ENCODE measurements at places on chromosomes 7 and 10. TPM values are rescaled to one million over a fixed set of nuclear protein-coding genes. Genes with fewer than 3 reads are reported as not detected.

The WEE2 gene
- 0.60 TPM for polyA plus RNA-seq

GRCh38 chr10:108427146-108427545, 1262.6 kb upstream of the SORCS1 start:
- DNase-seq = peak; percentile 11

DNA sequence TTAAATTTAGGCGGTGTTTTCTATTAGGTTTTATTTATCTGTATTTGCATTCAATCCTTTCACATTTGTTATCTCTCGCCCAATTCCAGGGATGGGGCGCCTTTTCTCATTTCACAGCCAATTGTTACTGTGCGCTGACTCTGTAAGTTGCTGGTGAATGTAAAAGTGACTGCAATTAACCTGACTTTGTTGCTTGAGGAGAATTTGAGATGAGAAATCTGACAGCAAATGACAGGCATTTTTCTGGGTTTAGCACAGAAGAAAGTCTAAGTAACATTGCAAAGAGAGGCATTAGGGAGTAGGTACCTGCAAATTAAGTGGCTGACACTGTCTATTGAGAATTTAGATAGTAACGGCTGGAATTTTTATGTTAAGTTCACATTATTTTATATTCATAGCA, 16.6 kb downstream of the FOXP2 start:
- no peak for DNase-seq

- DNase-seq = no peak
Measured at GRCh38 chr10:117928741-117929140, 118.0 kb downstream of the RAB11FIP2 start.

GRCh38 chr7:5481241-5482019, 57.8 kb upstream of the TNRC18 start:
- no peak for DNase-seq

The PLEKHS1 gene
- polyA plus RNA-seq = 0.06 TPM

DNA sequence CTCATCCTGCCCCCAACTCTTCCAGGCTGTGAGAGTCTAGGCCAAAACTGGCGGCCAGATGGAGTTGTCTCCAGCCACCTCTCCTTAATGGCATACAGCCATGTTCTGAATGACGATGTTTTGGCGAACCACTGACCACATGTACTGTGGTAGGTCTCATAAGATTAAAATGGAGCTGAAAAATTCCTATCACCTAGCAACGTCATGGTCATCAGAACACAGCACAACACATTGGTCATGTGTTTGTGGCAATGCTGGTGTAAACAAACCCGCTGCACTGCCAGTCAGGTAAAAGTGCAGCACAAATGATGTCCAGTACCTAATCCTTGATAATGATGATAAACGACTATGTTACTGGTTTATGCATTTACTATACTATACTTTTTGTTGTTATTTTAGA, 290.0 kb upstream of the MKI67 start:
- no peak for DNase-seq

- DNase-seq = no peak
Measured at GRCh38 chr10:123395906-123396305, 241.7 kb downstream of the BUB3 start.

DNA sequence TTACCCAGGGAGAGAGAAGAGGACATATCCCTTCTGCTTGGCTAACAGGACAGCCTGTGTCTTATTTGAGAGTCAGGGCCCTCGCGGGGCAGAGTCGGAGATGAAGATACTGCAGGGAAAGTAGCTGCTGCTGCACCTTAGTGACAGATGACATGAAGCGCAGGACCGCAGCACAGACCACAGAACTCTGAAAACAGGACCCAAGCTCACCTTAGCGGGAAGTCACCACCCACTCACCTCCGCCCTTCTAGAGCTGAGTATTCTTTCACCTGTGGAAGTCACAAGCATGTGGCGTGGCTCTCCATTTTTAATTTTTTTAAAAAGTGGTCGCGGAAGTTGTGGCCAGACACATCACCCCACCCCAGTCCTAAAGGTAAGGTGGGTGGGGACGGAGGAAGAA, 191.4 kb downstream of the FAM107B start:
- no peak for DNase-seq

The TSPAN33 gene
- 7.8 TPM for polyA plus RNA-seq

- no peak for DNase-seq
Measured at GRCh38 chr7:78779788-78780187, 673.7 kb downstream of the MAGI2 start.

DNA sequence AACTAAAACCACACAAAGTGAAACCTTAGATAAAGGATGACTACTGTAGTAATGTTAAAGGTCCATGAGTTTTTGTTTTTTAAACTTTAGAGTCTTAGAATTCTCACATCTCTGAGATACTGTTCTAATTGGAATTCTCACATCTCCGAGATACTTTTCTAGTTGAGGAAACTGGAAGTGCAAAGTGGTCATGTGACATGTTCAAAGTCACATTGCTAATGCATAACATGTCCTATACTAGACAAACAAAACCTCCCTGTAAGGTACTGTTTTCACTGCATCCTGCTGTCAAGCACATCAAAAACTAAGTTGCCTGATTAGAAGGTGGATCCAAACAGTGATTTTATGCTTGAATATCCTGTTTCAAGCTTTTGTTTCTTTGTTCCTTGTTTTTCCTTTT, 13.9 kb downstream of the TAX1BP1 start:
- DNase-seq = no peak

GRCh38 chr7:105060437-105060836, 46.4 kb downstream of the KMT2E start:
- DNase-seq = no peak

The PDZD7 gene
- 0.84 TPM for polyA plus RNA-seq

DNA sequence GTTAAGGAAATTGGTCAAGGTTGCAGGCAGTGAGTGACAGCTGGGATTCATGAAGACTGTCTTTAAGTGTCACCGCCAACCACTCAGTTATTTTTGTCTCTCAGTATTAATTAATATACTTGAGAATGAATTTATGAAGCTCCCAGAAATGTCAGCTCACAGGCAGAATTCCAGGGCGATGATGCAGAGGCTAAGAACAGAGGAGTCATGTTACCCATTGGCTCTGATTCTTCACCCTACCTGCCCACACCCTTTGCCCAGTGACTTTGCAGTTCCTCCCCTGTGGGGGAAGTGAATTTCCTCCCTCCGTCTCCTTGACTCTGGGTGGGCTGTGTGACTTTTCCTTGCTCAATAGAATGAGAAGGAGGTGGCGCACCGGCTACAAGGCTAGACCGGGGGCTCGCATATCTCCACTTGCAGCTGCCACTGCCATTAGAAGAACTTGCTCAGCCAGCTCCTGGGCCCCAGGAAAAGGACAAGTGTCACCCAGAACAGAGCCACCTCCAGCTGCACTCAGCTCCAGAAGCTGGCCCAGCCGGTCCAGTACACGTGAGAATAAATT, 157.1 kb upstream of the PRKCQ start:
- no peak for DNase-seq

The PGAM2 gene
- polyA plus RNA-seq = 0.94 TPM

- DNase-seq = no peak
Measured at GRCh38 chr7:50533866-50534265, 31.3 kb downstream of the DDC start.

The TMEM236 gene
- 0.37 TPM for polyA plus RNA-seq

DNA sequence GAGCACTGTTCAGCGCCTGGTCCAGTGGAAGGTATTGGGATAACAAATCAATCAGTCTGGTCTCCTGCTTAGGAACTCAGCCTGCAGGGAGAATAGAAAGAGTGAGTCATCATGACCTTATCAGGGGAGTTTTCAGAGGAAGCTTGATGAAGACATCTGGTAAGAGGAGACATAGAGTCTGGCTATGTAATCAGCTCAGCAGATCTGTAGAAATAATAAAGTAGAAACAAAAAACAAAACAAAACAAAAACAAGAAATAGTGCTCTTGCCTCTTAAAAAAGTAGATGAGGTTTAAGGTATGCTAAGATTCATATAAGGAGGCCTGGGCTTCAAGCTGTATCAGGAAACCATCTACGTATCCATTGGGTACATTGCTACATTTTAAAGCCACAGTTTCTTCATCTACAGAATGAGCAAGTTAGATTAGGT, 14.4 kb downstream of the TAS2R41 start:
- DNase-seq = no peak

DNA sequence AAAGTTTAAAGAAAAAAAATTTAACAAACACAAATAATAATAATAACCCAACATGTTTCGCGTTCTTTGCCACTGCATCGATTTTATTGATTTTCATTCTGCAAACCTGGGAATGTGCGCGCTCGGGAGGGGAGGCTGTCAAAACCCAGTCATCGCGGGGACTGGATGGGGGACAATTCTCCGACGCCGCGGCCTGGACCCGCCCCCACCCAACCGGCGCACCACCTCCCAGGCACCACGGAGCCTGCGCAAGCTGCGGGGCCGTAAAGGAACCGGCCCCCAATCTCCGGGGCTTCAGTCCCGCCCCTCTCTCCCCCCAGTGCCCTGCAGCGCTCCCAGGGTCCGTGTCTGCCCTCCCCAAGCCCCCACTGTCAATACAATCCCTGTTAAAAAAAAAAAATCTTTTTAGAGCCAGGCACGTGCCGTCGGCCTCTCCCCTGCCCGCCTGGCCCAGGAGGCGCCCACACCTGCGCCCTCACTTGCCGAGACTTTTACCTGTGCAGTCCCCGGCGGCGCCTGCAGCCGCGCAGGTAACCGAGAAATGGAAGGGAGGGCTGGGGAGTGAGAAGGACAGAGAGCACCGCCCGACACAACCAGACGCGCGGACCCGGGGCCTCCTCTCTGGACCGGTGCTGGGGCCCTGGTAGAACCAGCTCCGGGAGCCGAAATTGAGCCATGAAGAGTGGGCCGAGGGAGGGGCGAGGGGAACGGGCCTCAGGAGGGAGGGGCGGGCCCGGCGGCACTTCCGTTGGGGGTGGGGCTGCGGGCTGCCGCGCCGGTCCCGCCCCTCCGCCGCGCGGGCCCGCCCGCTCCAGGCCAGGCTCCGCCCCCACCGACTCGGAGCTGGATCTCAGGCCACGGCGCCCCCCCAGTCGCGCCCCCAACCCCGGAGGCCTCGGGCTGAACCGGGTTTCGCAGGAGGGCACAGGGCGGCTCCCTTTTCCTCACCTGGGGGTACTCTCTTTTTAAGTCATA, 7.6 kb upstream of the ZNF503 start:
- DNase-seq = peak; percentile 75

- DNase-seq = peak; percentile 36
Measured at GRCh38 chr10:130483691-130484467, 347.7 kb downstream of the GLRX3 start.

GRCh38 chr7:81459485-81459884, 310.4 kb downstream of the HGF start:
- DNase-seq = no peak

DNA sequence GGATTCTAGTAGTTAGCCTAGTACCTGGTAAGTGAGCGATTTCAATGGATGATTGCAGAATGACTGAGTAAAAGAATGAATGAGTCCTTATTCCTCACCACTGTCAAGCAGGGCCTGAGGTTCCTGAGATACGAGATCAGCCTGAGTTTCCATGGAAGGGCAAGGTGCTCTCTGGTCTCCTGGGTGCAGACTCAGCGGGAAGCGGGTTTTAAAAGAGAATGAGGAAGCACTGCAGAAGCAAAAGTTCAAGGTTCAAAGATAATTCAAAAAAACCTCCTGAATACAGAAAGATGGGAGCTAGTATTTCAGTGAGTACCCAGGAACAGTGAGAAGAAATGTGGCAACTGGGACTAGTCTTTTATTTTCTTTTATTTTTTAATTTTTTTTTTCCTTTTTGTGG, 4.3 kb downstream of the ZNF3 start:
- DNase-seq = no peak

- DNase-seq = no peak
Measured at GRCh38 chr7:50793947-50794570, 11.4 kb upstream of the GRB10 start.

- DNase-seq = no peak
Measured at GRCh38 chr7:135733603-135734342, 5.8 kb upstream of the SLC13A4 start.

The NUTM2A gene
- polyA plus RNA-seq = 1.9 TPM
